ENCODE measurements at places on chromosomes 7 and 10.

DNA sequence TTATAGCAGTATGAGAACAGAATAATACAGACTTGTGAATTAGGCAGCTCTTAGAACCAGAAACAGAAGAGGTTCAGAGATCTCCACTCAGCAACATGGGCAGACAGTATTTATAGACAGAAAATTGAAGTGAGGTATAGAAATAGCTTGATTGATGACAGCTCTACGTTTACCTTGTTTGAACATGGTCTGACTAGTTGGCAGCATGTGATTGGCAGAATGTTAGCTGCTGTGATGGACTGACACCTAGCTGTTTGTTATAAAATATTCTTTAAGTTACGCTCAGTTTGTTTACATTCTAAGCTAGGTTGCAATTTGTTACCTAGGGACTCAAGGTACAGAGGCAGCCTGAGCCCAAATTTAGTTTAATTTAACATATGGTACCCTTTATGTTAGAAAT is 73.7 kb upstream of the TMEM229A start:
- DNase-seq: no peak

GRCh38 chr7:16581286-16581685 is 54.7 kb downstream of the LRRC72 start:
- no peak for DNase-seq

DNA sequence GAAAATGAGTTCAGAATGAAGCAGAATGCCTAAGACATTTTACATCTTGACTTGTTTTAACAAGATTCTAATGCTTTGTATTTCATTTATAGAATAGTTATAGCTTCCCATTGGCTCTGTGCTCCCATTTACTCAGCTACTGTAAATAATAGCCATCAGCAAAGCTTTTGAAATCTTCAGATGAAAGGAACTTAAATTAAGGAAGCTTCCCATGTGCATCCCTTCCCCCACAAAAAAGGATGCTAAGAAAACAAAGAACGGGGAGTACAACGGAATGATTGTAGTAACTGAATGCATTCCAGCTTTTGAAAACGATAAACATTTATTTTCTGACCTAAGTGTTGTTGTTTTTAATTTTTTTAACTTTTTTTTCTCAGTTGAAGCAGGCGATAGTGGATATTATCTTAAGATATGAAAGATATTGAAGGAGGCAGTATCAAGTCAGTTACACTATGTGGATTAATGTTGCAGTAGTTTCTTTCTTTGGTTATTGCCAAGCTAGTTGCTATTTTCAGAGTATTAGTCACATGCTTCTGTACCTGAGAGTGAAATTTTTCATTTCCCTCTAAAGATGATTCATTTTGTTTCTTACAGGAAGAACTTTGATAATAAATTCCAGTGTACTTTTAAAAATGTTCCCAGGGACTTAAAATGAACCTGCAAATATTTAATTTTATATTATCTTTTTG is 129.2 kb downstream of the KCND2 start:
- no peak for DNase-seq

DNA sequence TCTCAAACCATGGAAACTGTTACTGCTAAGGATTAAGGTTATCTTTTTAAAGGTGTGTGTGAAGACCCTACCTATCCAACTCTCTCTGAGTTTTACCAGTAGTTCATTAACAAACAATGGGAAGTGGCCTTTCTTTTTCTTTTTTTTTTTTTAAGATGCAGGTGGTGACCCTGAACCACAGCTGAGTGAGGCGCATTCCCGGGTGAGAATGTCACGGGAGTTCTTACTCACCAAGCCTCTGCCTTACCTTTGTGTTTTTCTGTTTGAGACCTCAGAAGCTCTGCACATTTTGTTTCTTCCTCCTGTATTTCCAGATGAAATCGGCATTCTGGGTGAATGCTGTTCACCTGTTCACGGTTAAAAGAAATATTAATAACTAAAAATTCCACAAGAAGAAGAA is 2.5 kb downstream of the VIPR2 start:
- no peak for DNase-seq

- DNase-seq: no peak
Measured at GRCh38 chr7:48173756-48174382, 2.6 kb downstream of the ABCA13 start.

DNA sequence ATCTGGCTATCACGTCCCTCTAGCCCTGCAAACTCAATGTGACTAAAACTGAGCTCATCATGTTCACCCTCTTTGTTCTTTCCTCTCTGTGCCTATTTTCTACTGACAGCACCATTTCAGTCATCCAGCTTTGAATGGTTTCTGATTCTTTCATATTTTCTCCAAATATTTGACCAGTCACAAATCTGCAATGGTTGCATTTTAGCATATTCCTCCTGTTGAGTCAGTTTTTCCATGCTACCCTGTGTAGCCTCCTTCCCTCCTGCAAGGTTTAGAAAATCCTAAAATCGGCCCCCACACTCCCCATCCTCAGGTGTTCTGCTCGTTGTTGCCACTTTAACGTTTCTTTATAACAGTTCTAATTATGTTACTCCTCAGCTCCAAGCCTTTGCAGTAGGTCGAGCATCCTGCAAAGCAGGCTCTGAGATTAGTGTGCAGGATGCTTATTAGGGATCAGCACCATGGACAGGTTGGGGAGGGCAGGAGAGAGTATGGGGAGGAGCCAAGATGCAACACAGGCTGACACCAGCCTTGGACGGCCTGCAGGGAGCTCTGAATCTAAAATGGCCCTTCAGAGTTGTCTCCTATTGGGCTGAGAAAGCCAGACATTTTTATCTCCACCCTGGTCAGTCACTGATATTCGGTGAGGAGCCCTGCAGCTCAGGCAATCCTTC is 531.0 kb upstream of the COBL start:
- DNase-seq: peak; percentile 1

DNA sequence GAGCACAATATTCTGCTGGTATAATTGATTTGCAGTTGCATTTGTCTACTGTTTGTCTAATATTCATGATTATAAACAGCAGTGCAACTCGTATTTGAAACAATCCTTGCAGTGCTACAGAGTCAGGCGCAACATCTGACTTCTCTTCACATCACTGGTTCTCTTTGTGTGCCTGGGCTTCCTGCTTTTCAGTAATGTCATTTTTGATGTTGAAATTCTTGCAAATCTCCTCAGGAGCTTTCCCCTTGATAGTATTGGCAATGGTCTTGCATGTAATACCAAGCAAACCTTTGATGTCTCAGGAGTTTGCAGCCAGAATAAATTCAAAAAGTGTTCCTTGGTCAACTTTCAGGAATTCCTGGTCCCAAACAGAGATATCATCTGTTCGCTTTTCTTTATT is 20.2 kb downstream of the HPS6 start:
- DNase-seq: no peak

DNA sequence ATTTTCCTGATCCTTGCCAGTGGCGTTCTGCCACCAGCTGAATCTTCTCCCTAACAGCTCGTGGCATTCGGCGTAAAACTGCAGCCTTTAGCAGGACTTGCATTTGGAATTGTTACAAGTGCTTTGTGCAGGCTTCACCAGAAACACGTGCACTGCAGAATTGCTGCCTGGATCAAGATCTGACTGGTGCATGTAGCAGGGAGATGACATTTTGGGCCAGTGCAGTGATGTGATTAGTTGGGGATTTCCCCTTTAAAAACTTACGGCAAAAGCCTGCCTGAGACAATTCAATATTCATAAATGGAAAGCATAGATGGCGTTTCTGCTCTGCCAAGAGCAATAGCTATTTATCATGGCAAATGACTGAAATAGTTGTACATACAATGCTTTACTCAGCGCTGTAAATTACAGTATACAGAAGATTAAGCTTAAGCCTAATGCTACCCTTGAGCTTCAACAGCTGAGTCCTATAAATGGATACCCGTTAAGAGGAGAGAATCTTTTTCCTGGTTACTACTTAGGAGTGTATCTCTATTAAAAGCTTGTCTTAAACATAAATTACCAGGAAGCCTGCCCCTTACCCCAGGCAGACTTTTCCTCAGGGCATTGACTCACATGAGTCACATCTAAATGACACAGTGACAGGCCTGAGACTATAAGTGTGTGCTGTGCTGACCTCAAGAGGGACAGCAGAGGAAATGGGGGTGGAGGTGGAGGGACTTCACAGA is 106.3 kb downstream of the ATXN7L1 start:
- peak; percentile 23 for DNase-seq

- DNase-seq: no peak
Measured at GRCh38 chr7:28626221-28626620, 213.9 kb downstream of the CREB5 start.

DNA sequence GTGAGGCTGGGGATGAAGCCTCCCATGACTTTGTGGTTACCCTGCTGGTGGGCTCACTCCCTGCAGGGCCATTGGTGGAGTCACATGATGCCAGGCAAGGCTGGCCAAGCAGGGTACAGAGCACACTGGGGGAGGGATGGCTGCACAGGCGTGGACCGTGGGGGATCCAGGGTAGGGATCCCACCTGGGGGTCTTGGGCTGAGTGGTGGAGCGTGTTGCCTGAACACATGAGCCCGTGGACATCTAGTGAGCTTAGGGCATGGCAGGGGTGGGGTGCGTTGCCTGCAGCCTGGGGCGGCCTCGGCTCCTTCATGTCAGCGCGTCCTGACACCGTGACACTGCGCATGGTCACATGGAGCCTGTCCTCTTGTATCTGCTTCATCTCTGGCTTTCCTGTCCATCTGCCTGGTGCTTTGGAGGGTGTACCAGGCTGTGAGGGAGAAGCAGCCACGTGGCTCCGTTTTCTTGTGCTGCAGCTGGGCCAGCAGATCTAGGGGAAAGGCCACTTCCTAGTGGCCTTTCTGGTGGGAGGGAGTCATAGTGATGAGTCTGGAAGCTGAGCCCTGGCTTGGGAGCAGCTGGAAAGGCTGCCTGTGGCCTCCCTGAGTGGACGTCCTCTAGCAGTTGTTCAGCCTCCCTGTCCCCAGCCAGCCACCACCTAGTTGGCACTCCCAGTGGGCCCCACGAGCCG is 96.2 kb downstream of the LHPP start:
- DNase-seq: no peak

- DNase-seq: no peak
Measured at GRCh38 chr10:33760056-33760943, 425.8 kb upstream of the NRP1 start.

- no peak for DNase-seq
Measured at GRCh38 chr7:94160719-94161435, 156.7 kb upstream of the BET1 start.

DNA sequence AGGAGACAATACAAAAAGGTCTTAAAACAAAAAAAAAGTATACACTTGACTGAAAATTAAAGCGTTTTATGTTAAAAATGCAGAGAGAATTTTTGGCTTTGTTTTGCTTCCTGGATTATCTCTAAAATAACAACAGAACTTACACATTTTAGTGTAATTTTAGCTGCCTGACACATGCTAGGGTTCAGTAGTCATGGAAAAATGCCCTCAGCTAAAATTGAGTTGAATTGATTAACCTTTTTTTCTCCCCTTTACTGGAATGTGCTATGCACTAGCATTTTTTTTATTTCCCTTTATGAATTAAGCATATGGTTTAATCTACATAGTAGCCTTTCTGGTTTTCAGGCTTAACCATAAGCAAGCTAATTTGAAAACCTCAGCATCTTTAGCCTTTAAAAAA is 89.9 kb downstream of the ZNF277 start:
- no peak for DNase-seq

DNA sequence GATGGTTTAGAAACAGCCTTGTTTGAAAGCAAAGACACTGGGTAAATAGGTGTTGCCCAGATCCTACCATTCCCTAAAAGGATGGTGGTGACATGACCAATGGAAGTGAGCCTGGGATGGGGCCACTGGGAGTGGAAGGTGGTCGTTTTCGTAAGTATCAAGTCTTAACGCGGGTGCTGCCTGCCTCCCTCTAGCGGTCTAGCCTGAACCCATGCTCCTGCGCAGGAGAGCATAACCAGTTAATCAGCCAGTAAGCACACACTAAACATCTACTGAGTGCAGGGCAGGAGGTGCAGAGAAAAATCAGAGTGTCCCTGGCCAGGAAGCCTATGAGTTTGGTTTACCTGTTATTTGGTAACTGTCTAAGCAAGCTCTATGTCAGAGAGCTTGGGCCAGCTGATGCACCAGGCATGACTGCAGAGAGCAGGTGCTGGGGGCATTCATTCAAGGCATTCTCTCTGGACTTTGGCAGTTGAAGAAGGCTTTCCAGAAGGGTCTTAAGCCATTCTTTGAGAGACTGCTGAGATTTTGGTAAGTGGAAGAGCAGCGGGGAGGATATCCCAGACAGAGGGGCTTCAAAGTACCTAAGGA is 930 bp downstream of the GARIN1A start:
- no peak for DNase-seq

- DNase-seq: no peak
Measured at GRCh38 chr10:21196822-21197395, 299.8 kb upstream of the NEBL start.

DNA sequence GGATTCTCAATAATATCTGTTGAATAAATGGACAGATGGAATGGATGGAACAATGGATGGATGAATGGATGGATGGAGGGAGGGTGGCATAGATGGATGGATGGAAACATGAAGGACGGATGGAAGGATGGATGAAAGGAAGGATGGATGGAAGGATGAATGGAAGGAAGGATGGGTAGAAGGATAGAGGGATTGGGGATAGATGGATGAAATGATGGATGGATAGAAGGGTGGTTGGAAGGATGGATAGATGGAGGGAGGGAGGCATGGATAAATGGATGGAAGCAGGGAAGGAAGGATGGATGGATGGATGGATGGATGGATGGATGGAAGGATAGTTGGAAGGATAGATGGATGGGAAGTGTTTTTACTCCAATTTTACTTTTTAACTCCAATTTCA is 35.4 kb downstream of the AKR1B15 start:
- no peak for DNase-seq

- no peak for DNase-seq
Measured at GRCh38 chr7:63876707-63877322, 121.8 kb upstream of the ZNF722 start.

Data from hindlimb muscle (tissue), 1 donor.